ENCODE measurements at places on chromosomes 7 and 10. TPM values are rescaled to one million over a fixed set of nuclear protein-coding genes. Genes with fewer than 3 reads are reported as not detected.

The LRCH4 gene
- 288 TPM for total RNA-seq

The ADIRF gene
- total RNA-seq, result not detected

The SPDYE18 gene
- 1.8 TPM for total RNA-seq

DNA sequence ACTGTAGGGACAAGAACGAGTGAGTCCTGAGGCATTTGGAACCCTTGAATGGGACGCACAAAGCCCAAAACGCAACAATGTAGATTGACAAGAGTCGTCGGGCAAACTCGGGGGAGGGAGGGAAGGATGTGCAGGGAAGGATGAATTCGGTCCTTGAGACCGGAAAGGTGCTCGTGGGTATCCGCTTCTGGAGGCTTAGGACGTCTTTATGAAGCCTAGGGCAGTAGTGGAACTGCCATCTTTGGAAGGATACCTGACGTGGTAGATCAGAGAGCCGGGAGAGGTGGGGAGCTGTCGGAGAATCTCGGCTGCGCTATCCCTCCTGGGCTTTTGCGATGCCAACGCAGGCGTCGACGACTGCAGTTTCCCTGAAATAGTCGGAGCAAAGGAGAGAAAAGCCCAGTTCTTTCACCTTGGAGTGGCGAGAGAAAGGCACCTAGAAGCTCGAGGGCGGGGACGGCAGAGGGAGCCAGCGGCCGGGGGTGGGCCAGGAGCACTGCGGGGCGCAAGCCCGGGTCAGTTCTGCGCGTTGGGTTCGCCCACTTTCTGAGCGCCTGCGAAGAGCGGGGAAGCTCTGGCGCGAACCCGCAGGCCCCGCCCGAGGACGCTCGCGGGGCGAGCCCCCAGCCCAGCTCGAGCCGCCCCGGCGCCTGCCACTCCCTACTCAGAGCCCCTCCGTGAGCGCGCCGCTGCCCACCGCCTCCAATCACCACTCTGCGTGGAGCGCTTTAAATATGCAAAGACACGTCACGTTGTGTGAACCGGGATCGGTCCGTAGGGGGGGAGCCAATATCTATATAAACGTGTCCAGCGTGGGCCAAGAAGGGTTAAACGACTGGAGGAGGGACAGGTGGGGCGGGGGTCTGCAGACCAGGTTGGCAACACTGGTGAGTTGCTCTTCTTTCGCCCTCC, at the start of gene CYP26C1:
TSS of gene CYP26C1 (plus strand) at position 824 of the 912 bp plus-strand sequence. CDS start 466 bp downstream, outside the sequence.
- no peak for DNase-seq

- DNase-seq, result no peak
Observed at GRCh38 chr7:158268816-158269535, 318.6 kb downstream of the PTPRN2 start.

DNA sequence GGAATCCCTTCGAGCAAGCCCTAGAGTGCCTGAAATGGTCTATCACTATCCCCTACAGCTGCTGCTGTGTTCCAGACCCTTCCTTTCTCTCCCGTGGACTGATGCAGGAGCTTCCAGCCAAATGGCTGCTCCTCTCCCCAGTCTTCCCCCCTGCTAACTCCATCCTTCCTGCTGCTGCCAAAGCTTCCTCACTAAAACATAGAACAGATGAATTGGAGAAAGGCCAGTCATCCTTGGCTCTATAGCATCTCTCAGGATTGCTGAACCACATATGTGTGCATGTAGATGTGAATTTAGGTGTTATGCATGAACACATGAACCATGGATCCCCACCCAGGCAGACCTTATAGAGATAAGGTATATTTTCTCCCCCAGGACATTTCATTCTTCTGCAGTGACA, 60.7 kb downstream of the GPR26 start:
- no peak for DNase-seq

DNA sequence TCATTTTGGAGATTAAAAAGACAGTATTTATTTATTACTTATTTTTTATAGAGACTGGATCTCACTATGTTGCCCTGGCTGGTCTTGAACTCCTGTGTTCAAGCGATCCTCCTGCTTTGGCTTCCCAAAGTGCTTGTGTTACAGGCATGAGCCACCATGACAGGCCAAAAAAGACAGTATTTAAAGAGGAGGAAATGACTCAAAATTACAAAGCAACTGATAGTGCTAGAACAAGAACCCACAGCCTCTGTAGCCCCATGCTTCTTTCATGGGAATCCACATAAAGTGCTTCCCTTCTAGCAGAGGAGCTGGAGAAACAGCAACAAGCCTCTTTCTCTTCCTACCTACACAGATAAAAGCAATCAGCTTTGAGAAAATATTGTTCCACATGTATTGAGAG, 230.7 kb upstream of the PODXL start:
- no peak for DNase-seq

Measured in B cell (primary cell).